ENCODE measurements at places on chromosomes 4 and X.

DNA sequence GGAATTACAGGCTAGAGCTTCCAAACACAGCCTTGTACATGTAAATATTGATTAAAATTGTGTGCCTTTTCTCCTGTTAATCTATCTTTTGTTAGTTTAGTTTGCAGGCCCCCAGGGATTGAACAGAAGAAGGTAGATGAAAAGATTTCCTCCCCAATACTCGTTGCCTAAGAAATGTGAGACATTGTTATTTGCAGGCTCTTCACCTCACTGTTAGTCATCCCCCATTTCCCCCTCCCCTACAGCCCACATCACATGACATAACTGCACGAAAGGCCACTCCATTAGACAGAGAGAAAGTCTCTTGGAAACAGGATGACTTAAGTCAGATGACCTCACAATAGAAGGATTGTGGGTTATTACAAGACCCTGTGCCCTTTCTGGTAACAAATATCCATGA is 13.3 kb upstream of the MID1 start:
- DNase-seq: no peak

GRCh38 chr4:53705151-53705764 is 114.0 kb upstream of the LNX1 start:
- DNase-seq: no peak

DNA sequence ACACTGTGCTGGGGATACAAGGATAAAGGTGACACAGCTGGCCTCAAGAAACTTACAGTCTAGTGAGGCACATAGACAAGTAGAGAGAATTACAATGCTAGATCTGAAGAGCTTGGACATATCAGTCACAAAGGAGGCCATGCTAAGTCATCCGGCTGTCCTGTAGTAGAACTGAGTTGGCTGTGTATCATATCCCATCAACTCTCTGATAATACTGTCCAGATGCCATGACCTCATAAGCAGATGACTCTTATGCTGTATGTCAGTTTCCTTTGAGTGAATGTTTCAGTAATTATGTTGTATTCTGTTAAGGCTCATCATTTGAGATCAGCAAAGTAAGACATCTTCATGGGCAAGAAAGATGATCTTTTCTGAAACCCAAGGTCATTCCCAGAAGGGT is 442.9 kb downstream of the MID1IP1 start:
- no peak for DNase-seq

GRCh38 chr4:7232061-7232650 is 39.8 kb downstream of the SORCS2 start:
- no peak for DNase-seq

Data from activated CD4-positive, alpha-beta T cell treated with anti-CD3 and anti-CD28 coated beads, Interleukin-2, Interleukin-6, amounts not matched to agents 100 ng/mL and 50 ng/mL, durations not matched to agents 16 hours and 8 hours (primary cell).